Activated gamma-delta T cell treated with Interleukin-2 at 50 U/mL for 16 hours (primary cell): ENCODE measurements at places on chromosomes 12 and 14.

DNA sequence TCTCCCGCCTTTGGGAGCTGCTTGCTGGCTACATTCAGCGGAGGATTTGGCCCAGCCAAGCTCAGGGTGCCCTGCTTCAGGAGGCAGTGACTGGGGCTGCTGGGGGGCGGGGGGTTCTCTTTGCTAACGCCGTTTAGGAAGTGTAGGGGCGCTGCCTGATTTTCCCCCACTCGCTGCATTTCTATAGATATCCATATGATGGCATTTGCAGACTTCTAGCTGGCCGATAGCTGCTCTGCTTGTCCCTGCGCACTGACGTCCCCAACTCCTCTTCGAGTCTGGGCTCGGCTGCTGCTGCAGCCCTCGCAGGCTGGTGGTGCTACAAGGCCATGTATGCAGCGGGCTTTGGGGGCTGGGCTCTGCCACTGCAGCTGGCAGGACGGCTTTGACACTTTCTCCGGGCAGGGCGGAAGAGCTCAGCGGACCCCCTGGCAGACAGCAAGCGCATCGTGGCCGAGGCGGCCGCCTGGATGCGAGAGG, 3.1 kb downstream of the LRFN5 start:
- no peak for DNase-seq

DNA sequence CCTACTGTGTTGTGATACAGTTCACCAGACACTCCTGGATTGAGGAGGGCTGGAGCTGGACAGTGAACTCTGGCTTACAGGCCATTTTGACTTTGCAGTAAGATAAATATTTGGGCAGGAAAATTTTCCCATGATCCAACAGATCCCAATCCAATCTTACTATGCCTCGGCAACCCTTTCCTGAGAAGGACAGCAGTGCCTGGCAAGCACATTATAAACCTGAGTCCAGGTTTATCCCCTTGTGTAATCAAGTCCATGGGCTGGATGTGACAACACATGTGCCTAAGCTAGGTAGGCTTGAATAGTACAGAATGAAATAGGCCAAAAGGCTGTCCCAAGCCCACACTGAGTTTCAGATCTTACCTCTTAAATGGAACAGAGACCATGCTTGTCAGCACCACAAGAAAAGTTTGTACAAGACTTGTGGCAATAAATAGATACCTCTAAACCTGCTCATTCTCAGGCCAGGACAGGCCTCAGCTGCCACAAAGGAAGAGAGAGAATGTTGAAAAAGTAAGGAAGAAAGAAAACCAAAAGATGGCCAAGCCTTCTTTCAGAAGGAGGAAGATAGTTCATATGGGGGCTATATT, 34.9 kb downstream of the CREBL2 start:
- DNase-seq: no peak

DNA sequence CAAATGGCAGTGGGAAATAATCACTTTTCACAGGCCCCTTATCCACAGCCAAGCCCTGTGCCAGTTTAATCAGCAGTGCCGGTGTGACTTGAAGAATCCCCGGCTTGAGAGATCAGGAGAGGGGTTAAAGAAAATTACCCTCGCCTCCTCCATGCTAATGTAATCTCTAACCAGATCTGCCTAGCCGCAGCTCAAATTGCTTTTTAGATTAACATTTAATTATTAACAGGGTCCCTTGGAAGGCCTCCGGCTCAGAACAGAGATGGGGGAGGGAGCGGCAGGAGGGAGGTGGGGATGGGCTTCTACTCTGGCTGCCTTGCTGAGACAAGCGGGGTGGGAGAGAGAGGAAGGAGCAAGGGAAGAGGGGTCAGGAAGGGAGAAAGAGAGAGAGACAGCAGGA, 24.0 kb downstream of the FAM222A start:
- DNase-seq: no peak

- DNase-seq: no peak
Observed at GRCh38 chr12:4145990-4146859, 127.3 kb upstream of the CCND2 start.

GRCh38 chr14:77882098-77882497, 82.2 kb downstream of the ADCK1 start:
- no peak for DNase-seq

DNA sequence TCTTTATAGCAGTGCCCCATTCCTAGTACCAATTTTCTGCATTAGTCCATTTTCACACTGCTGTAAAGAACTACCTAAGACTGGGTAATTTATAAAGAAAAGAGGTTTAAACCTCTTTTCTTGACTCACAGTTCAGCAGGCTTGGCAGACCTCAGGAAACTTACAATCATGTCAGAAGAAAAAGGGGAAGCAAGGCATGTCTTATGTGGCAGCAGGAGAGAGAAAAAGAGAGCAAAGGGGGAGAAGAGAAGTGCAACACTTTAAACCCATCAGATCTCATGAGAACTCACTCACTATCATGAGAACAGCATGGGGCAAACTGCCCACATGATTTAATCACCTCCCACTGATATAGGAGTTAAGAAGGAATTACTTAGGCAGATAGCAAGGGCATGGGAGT, 101.6 kb upstream of the PLEKHG7 start:
- no peak for DNase-seq

DNA sequence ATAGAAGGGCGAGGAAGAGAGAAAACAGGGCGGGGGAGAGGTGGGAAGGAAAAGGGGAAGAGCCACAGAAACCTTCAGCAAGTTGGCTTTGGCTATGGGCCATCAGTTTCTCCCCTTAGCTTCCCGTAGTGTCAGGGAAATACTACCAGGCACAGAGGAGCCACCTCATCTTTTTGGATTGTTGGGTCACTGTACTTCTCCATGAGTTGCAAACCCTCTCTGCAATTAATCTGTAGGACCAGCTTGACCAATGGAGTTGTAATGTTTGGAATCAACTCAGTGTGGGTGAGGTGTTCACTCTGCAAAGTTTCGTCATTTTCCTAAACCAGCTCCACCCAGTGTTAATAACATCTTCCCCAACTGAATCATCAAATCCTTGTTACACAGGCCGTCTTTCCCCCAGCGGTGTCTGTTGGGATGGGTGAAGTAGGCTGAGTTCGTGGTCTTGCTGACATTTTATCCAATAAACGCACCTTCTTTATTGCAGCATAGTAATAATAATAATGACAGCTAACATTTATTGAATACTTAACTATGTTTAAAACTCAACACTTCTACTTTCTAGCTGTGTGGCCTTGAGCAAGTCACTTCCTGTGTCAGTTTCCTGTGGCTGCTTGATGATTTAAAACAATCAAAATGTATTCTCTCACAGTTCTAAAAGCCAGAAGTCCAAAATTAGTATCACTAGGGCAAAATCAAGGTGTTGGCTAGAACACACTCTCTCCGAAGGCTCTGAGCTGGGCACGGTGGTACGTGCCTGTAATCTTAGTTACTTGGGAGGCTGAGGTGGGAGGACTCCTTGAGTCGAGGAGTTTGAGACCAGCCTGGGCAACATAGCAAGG, 8.1 kb upstream of the GLTP start:
- no peak for DNase-seq

GRCh38 chr12:121738340-121738858, 25.8 kb downstream of the TMEM120B start:
- no peak for DNase-seq

DNA sequence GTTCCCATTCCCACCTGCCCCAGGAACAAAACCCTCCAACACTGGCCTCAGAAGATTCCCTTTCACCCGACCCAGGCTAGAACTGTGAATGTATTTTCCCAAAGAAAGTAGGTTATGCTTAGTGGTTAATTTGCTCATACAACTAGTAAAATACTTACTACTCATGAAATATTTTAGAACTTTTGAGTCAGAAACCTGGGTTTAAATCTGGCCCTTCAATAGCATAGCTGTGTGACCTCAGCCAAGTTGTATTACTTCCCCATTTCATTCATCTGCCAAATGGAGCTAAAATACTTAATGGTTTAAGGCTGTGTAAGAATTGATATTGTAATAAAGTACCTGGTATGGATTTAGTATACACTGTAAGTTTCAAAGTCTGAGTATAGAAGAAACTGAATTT, 69.1 kb upstream of the DNM1L start:
- DNase-seq: no peak
